Hair follicular keratinocyte (primary cell): ENCODE measurements at places on chromosomes 6 and 20. TPM values are rescaled to one million over a fixed set of nuclear protein-coding genes. Genes with fewer than 3 reads are reported as not detected.

ZNF391 gene
- 1.2 and 2.5 TPM in 2 replicates for total RNA-seq

KIAA1755 gene
- not detected in 2 replicates for total RNA-seq

MACROD2 gene
- 0.16 and 0.76 TPM in 2 replicates for total RNA-seq

WDR27 gene
- 9.2 and 10.6 TPM in 2 replicates for total RNA-seq

HLA-DRA gene
- total RNA-seq, result not detected in 2 replicates

MOG gene
- total RNA-seq, result not detected in 2 replicates

FHL5 gene
- not detected in 2 replicates for total RNA-seq

TMEM244 gene
- total RNA-seq, result not detected in 2 replicates

TCP11 gene
- total RNA-seq, result not detected in 2 replicates

TDRD6 gene
- under 0.01 TPM in 1 of 2 replicates, not detected in the other for total RNA-seq

GSTA2 gene
- not detected in 2 replicates for total RNA-seq

CASS4 gene
- not detected in 2 replicates for total RNA-seq

PRSS16 gene
- 6.2 and 12.2 TPM in 2 replicates for total RNA-seq

MEP1A gene
- 0.11 TPM in 1 of 2 replicates, not detected in the other for total RNA-seq

PRKN gene
- total RNA-seq, result 0.39 TPM in 1 of 2 replicates, not detected in the other

LRRN4 gene
- total RNA-seq, result 0.16 and 0.84 TPM in 2 replicates

GSTA3 gene
- total RNA-seq, result not detected in 2 replicates

LY6G6C gene
- 0.15 TPM in 1 of 2 replicates, not detected in the other for total RNA-seq

CTAGE9 gene
- not detected in 2 replicates for total RNA-seq

BTNL2 gene
- total RNA-seq, result not detected in 2 replicates

SNX5 gene
- total RNA-seq, result 88.2 and 115 TPM in 2 replicates

NKAIN2 gene
- total RNA-seq, result not detected in 2 replicates

PCIF1 gene
- 14.2 and 14.9 TPM in 2 replicates for total RNA-seq

RBM12 gene
- total RNA-seq, result 27.3 and 40.5 TPM in 2 replicates

POU5F1 gene
- 1.1 and 1.2 TPM in 2 replicates for total RNA-seq
